Mammary epithelial cell (primary cell): ENCODE measurements at places on chromosomes 1 and 21. TPM values are rescaled to one million over a fixed set of nuclear protein-coding genes. Genes with fewer than 3 reads are reported as not detected.

- no peak for DNase-seq
Measured at GRCh38 chr1:43536196-43536863, 5.6 kb downstream of the PTPRF start.

DNA sequence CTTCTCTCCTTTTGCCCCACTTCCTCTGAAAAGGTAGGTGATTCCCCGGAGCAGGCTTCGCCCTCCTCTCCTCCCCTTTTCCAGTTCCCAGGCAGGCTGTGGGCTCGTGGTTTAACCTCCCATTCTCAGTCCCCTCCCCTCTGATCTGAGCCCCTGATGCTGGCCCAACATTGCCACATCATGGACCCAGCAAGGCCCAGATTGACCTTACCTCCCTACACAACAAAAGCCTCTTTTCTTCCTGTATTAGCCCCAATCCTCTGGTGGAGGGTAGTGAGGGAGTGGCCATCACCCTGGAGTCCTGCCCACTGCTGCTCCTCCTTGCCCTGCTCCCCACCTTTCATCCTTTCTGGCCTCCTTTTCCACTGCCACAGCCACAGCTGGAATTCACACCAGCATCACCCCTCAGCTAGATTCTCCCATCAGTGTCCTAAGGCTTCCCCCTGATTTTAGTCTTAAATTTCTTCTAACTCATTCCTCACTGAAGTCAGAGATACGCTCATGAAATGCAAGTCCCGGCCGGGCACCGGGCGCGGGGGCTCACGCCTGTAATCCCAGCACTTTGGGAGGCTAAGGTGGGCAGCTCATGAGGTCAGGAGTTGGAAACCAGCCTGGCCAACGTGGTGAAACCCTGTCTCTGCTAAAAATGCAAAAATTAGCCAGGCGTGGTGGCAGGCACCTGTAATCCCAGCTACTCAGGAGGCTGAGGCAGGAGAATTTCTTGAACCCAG lies 7.0 kb upstream of the ZBTB48 start:
- DNase-seq: no peak

The FCRL1 gene
- not detected for polyA plus RNA-seq

- DNase-seq: no peak
Measured at GRCh38 chr1:228515200-228515834, 28.1 kb downstream of the RNF187 start.

DNA sequence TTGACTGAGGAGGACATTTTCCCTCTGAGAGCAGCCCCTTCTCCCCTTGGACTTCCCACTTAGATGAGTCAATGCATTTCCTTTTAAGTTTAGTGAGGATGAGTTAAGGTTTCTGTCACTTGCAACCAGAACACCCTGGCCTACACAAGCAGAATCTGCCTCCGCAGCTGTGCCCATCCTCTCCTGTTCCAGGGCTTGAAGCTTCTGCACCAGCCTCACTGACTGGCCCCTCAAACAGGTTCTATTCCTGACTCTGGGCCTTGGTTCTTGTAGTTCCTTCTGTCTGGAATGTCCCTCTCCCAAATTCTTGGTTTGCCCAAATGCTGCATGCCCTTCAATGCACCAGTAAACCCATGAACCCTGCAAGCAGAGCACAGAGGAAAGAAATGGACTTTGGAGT lies 394.4 kb downstream of the PTPRU start:
- DNase-seq: no peak

DNA sequence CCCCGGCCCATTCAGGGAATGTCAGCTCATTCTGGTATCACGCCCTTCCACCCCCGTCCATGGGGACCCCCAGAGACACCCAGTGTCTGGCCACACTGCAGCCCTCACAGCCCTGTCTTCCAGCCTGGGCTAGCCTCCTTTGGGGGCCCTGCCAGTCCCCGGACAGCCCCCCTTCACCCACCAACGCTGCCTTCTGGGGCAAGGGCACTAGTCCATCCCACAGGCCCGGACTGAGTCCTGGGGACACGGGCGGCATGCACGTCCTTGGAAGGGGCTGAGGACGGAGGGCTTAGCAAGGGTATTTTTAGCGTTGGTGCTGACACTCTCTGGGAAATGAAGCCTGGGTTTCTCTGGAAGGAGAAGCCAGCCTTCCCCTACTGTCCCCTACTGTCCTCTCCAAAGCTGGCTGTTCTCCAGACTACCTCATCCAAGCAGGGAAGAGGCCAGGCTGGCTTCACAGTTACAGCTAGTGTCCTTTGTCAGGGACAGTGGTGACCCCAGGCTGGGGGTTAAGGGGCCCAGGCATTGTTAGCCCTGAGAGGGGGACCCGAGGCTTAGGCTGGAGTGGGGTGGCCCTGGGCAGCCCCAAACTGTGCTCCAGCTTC lies 39.5 kb downstream of the COQ8A start:
- DNase-seq: no peak

The FCGR2B gene
- polyA plus RNA-seq: not detected

DNA sequence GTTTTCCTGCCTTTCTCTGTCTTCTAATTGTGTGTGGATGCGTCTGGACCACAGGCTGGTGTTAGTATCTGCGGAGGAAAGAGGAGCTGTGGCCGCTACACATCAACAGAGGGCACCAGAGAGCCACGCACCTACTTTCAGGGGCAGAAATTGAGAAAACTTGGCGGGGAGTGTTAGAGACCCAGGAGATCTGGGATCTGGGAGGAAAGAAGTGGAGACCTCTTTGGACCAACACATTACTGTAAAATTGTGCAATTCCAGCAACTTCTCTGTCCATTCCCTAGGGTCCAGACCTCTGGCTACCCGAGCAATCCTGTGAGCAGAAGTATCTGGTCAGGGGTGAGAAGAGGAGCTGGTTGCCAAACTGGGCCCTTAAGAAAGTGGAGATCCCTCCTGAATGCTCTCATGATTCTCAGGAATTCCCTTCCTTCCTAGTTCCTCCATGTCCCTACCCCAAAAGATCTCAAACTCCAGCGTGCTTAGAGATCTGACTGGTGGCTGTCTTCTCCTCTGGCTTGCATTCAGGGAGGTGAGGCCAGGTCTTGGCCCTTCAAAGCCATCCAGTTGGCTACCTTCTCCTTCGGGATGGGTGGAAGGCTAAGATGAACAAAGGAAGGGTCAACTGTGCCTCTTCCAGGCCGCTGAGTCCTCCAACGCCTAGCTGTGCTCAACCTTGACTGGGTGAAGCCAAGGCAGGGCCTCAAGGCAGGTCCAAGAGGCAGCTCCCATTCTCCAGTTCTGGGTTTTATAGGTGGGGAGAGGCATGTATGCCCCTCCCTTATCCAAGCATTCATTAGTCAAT lies 1.2 kb upstream of the KIRREL1 start:
- DNase-seq: peak; percentile 55

The SLC1A7 gene
- polyA plus RNA-seq: not detected

- DNase-seq: no peak
Measured at GRCh38 chr1:182056601-182057366, 4.7 kb downstream of the ZNF648 start.

The PPIH gene
- polyA plus RNA-seq: 55.0 TPM

DNA sequence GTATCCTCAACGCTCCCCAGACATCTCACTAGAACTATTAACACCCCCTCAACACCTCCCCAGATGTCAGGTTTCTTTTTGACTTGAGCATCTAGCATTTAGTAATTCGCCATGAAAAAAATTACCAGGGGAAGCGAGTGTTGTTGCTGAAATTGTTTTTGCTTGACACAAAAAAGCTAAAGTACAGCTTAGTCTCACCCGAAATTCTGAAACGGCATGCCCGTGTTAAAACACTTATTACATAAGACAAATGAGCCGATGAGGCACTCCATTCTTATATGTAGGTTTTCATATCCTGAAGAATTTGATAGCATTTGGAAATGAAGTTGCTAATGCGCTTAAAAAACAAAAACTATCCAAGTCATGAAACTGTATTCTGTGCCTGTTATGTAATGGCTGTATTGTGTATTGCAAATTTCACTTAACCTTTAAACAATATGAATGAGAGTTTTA lies 1.3 kb upstream of the NRIP1 start:
- no peak for DNase-seq

The APCS gene
- not detected for polyA plus RNA-seq

- DNase-seq: no peak
Measured at GRCh38 chr1:185776522-185776921, 42.3 kb downstream of the HMCN1 start.

DNA sequence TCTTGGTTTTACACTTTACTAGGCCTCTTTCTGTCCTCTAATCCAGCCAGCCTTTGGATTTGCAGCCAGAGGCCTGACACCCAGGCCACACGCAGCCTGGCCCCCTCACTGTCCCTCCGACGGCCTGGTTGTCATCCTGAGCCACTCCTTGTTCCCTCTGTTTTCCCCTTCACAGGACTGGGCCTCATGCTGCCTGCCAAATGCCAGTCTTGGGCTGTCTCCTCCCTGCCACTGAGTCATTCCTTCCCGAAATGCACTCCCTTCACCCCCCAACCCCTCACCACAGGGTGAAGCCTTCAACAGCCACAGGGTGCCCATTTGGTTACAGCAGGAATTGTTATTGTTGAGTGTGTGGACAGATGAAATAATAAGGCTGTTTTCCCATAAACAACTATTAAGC lies 21.3 kb downstream of the ACOT11 start:
- DNase-seq: no peak

DNA sequence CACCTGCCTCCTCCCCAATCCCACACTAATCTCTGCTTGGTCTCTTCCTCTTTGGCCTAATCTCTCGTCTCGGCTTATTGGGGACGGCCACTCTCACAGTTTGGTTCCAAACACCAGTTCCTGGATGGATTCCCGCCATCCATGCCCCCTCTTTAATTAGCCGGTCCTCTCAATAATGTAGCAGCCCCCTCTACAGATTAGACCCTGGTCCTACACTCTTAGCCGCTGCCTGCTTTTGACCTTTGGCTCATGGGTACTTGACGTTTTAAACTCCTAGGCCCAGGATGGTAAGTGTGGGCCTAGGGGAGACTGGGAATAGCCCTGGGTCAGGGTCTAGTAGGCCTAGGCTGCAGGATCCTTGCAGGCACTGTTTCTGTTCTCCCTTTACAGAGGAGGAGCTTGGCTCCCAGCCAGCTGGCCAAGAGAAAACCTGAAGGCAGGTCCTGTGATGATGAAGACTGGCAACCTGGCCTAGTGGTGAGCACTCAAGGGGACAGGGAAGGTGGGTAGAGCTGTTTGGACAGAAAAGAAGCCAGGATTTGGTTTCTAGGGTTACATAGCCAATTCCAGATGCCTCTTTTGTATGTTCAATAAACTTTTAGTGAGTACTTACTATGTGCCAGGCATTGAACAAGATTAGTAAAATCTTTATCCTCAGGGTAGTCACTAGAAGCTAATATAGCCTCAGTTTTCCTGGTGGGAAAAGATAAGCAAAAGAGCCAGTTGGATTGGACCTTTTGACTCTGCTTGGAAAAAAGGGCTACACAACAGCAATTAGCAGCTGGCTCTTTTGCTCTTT lies 758 bp downstream of the RAD54L start:
- peak; percentile 67 for DNase-seq

- no peak for DNase-seq
Measured at GRCh38 chr1:213728593-213729536, 258.9 kb upstream of the PROX1 start.

GRCh38 chr1:71561729-71562128 lies 480.9 kb upstream of the ZRANB2 start:
- DNase-seq: peak; percentile 37

The MEX3A gene
- 1.3 TPM for polyA plus RNA-seq

DNA sequence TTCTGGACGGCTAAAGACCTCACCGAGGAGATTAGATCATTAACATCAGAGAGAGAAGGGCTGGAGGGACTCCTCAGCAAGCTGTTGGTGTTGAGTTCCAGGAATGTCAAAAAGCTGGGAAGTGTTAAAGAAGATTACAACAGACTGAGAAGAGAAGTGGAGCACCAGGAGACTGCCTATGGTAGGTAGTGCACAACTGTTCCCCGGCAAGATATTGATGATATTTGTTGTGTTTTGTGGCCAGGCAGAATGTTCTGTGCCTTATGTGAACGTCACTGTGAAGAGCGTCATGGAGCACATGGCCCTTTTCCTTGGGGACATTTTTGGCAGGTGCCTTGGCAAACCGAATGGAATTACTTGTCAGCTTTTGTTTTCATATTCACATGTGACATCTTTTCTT lies 191.7 kb downstream of the DISC1 start:
- no peak for DNase-seq

DNA sequence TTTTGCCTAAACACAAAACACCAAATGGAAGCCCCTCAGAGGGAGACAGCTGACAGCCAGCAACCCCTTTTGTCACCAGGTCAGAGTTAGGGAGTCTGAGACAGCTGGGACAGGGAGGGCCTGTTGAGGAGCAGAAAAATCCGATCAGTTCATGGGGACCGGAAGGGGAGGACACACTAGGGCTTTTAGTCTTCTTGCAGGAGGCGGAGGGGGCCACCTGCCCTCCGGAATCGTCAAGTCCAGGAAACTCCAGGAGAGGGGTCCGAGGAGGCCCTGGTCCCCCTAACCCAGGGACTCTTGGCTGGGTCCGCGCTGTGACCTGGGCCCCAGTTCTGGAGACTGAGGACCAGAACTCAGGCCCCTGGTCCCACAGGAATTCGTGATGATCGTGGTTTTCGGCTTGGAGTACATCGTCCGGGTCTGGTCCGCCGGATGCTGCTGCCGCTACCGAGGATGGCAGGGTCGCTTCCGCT lies 34.2 kb downstream of the KCNQ4 start:
- no peak for DNase-seq

DNA sequence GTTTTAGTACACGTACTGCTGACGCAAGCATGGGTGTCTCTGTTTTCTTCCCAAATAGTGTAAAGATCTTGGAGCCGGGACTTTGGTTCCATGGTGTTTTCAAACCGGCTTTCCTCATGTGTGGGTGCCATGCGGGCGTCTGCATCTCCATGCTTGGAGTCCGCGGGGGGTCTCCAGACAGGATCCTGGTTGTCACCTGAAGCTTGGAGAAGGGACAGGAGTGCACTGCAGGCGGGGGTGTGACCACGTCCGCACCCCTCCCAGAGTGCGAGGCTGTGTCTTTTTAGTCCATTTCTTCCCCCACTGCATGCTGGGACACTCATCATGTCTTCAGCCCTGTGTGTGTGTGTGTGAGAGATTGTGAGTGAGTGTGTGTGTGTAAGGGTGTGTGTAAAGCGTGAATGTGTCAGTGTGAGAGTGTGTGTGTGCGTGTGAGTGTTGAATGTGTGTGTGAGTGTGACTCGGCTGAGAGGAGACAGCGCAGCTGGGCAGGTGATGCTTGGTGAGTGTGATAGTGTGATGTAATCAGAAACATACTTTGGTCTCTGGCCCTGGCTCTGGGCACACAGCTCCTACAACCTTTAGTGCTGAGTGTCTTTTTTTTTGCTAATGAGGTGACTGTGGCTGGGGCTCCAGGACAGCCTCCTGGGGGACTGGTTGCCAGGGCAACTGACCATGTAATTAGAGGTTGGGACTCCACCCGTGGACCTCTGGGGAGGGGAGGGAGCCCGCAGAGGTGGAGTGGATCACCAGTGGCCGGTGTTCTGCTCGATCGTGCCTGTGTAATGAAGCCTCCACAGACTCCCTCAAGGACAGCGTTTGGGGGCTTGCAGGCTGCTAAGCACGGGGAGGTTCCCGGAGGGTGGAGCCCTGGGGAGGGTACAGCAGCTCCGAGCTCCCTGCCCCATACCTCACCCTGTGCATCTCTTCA lies 55.1 kb downstream of the AGPAT3 start:
- no peak for DNase-seq

- DNase-seq: peak; percentile 58
Measured at GRCh38 chr1:234214129-234214910, 158.9 kb upstream of the COA6 start.
